Ureter (tissue), 1 donor: ENCODE measurements at places on chromosomes 11 and 22. TPM values are rescaled to one million over a fixed set of nuclear protein-coding genes. Genes with fewer than 3 reads are reported as not detected.

- no peak for DNase-seq
Observed at GRCh38 chr11:8707541-8708191, 25.1 kb downstream of the RPL27A start.

DNA sequence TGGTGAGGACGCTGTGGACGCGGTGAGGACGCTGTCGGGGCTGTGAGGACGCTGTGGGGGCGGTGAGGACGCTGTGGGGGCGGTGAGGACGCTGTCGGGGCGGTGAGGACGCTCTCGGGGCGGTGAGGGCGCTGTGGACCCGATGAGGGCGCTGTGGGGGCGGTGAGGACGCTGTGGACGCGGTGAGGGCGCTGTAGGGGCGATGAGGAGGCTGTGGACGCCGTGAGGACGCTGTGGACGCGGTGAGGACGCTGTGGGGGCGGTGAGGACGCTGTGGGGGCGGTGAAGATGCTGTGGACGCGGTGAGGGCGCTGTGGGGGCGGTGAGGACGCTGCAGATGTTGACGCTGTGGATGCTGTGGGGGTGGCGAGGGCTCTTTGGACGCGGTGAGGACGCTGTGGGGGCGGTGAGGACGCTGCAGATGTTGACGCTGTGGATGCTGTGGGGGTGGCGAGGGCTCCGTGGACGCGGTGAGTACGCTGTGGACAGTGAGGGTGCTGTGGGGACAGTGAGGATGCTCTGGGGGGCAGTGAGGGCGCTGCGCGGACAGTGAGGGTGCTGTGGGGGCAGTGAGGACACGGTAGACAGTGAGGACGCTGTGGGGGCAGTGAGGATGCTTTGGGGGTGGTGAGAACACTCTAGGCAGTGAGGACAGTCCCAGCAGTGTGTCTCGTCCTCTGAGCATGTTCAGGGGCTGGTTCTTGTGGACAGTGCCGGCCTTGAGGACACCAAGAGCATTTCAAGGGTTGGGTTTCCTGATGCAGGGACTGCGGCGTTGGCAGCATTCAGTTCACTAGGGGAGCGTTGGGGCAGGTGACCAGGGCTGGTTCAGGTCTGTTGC is 4.2 kb downstream of the GP1BB start:
- no peak for DNase-seq

DNA sequence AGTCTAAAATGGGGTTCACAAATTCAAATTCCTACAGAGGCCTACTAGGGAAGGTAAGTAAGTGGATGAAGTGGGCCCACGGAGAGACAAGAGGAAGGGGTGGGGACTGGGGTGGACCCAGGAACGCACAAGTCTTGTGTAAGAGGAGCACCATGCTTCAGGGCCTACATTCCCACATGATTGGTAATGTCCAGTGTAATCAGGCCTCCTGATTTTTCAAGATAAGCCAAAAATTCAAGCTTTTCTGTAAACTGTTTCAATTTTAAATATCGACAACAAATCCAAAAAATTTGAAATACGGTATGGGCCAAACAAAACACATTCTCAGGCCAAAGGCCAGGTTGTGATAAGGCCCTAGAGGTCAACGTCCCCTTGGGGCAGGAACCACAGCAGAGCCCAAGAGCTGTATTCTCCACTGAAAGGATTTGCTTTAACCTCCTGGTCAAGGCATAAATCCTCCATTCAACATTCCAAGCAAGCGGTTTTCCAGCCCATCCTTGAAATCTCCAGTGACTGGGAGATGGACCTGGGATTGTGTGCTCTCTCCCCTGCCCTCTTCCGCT is 116.4 kb downstream of the TRIM29 start:
- no peak for DNase-seq

- DNase-seq, result no peak
Observed at GRCh38 chr11:12961615-12962014, 47.5 kb upstream of the RASSF10 start.

GRCh38 chr11:13143486-13144297 is 133.9 kb upstream of the BMAL1 start:
- DNase-seq, result peak; percentile 71

DNA sequence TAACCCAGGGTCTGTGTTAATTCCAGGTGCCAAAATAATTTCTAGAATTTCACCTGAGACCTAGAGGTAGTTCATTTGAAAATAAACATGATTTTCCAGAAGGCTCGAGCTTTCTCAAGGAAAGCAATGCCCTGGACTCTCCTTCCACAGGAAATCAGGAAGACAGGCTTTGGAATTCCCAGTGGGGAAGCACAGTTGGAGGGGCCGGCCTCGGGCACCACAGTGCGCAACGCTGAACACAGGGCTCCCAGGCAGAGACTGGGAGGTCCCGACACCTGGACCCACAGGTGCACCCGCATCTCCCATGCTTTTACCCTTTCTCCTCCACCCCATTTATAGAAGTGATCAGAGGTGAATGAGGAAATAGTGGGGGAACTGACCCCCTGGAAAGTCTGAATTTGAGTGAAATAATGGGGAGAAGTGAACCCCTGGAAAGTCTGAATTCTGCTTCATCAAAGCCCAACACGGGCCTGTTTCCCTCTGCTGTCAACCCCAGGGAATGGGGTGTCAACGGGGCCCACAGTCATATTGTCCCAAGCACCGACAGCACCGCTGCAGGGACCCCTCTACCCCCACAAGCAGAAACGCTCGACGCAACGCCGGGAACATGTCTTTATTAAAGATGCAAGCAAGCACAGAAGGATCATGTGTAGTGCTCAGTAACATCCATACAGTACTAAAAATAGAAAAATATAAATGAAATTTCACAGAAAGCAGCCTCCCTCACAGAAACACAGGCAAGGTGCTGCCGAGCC is 12.0 kb upstream of the EFCAB6 start:
- no peak for DNase-seq

- DNase-seq, result peak; percentile 60
Observed at GRCh38 chr11:2940147-2940920, 11.1 kb upstream of the PHLDA2 start.

- DNase-seq, result no peak
Observed at GRCh38 chr22:50610581-50610980, 10.0 kb downstream of the MAPK8IP2 start.

GRCh38 chr11:19379465-19379864 is 138.7 kb upstream of the E2F8 start:
- no peak for DNase-seq

GRCh38 chr11:47869544-47870393 is 21.6 kb upstream of the NUP160 start:
- no peak for DNase-seq

GRCh38 chr11:7436657-7437056 is 48.6 kb upstream of the OLFML1 start:
- DNase-seq, result no peak

GRCh38 chr11:33769542-33769941 is 4.8 kb downstream of the FBXO3 start:
- no peak for DNase-seq

GRCh38 chr22:25746012-25746373 is 4.0 kb downstream of the MYO18B start:
- DNase-seq, result no peak

GRCh38 chr22:49765091-49765771 is 62.4 kb downstream of the BRD1 start:
- peak; percentile 43 for DNase-seq

- no peak for DNase-seq
Observed at GRCh38 chr22:26570115-26570514, 19.8 kb downstream of the TPST2 start.

Gene SCT
- not detected for total RNA-seq

Gene OR52I2
- total RNA-seq, result not detected

Gene BIK
- 2.5 TPM for total RNA-seq
